ENCODE measurements at places on chromosomes 2 and 18.

GRCh38 chr18:37565101-37565976 is at the start of gene CELF4:
Gene CELF4 (minus strand): TSS chr18:37565798.
- peak; percentile 31 for DNase-seq

DNA sequence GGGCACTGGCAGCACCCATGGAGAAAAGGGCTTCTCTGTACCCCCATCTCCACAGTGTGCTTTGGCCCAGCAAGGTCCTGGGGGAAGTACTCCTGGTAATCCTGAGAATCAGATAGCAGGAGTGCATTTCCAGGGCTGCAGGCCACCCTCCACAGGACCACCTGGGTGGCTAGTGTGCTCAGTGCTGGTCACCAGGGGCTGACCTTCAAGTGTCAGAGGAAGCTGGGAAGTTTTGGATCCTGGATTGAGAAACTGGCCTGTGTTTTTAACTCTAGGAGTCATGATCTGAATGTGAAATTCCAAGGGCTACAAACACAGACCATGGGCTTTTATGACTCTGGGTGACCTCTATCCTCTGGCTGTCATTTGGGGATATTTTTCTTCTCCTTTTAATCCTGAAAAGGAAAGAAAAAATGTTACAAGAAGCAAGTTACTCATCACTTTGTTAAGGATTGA is 9.3 kb downstream of the RHOB start:
- no peak for DNase-seq

- DNase-seq = no peak
Measured at GRCh38 chr2:227132986-227133385, 31.0 kb downstream of the COL4A4 start.

- DNase-seq = no peak
Measured at GRCh38 chr2:157244691-157245090, 12.8 kb upstream of the GALNT5 start.

- peak; percentile 37 for DNase-seq
Measured at GRCh38 chr2:240646176-240646899, 21.1 kb downstream of the GPR35 start.

GRCh38 chr2:181462033-181462432 is 4.8 kb downstream of the ITGA4 start:
- DNase-seq = no peak

DNA sequence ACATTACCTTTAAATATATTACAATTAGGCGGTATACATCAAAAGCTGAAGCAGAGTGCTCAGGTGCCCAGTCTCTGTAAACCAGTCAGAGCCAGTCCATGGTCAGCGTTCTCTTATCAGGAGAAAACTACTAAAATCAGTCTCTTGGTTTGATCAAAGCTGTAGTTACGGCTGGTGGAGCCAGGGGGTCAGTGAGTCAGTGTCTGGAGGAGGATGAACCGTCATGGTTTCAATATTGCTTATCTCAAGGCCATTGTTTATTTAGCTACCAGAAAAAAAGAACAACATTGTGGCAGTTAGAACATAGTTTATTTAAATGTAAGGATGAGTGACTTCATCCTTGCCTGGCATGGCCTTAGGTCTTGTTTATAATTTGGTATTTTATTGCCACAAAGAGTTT is 71.3 kb upstream of the NYAP2 start:
- DNase-seq = no peak

GRCh38 chr18:23330423-23330822 is 122.7 kb upstream of the RIOK3 start:
- peak; percentile 26 for DNase-seq

DNA sequence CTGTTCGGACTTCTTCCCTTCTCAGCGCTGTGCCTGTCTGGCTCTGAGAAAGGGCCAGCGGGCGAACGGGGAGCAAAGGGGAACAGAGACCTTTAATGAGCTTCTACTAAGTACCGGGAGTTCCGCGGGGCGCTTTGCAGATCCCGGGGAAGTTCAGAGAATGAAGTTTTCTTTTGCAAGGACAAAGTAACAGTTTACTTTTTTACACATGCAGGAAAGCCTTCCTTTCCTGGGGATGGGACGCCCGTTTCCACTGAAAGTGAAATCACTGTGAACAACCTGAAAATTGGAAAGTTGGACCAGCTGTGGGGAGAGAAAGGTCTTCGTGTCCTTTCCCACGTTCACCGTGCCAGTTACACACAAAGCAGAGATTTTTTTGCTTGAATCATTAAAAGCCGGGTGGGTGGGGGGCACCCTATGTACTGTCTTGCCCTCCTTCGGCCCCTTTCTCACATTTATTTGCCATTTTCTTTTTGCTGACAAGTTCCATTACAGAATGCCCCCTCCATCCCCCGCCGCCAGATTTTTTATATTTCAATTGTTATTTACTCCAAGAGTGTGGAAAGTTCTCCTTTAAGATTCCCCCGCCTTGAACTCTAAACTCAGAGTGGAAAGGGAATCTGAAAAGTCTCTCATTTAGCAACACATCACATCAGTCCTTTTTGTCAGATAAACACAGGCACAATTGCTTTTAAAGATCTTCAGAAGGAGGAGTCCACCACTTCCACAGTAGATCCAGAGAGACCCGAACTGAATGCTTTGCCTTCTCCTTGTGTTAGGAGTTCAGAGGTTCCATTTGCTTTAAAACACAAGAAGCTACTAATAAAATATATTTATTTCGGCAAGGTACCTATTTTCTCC is 1.1 kb upstream of the FN1 start:
- peak; percentile 41 for DNase-seq

DNA sequence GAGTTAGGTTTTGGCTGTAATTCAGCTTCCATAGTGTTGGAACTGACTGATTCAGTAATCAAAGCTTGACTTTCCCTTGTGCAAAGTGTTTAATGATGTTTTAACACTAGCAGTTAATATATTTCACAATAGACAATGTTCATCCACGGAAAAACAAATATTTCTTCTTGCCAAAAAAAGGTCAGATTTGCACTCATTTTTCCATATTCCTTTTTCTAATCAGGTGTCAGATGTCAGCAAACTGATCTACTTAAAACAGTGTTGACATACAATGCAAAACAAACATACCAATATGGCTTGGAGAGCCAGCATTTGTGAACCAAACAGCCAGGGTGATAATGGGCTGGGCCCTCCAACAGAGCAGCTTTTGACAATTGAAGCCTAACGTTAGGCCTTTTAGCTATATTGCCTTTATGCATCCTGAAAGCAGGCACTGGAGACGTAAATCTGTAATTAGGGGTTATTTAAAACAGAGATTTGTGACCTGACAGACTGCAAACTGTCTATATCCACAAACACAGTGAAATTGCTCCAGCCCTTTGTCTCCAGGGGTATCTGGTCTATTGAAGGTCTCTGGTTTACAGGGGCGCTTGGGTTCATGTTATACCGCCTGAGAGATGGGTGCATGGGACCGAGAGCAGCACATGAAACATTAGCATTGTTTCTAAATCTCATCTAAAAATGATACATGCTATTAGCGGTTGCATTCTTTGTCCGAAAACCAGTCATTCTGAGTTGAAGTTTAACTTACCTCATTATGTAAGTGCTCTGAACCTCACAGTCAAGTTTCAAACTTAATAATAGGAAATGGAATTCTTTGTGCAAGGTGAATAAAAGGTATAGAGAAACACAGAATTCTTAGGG is 7.1 kb upstream of the CDCA7 start:
- DNase-seq = no peak

DNA sequence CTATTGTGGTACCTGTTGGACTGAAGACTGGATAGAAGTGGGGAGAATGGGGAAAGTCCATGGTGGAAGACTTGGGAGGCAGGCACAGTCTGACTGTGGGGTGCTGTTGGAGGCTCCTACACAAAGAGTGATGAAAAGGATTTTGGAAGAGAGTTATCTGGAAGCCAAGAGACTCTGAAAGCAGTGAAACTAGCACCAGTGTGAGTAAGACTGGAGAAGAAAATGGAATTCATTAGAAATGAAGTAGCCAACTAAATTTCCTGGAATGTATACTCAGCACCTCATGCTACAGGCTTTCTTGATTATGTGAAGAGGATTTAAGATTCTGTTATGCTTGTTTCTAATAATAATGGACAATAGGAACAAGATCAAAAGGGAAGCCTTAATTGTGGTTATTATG is 27.7 kb downstream of the ELP2 start:
- DNase-seq = no peak

DNA sequence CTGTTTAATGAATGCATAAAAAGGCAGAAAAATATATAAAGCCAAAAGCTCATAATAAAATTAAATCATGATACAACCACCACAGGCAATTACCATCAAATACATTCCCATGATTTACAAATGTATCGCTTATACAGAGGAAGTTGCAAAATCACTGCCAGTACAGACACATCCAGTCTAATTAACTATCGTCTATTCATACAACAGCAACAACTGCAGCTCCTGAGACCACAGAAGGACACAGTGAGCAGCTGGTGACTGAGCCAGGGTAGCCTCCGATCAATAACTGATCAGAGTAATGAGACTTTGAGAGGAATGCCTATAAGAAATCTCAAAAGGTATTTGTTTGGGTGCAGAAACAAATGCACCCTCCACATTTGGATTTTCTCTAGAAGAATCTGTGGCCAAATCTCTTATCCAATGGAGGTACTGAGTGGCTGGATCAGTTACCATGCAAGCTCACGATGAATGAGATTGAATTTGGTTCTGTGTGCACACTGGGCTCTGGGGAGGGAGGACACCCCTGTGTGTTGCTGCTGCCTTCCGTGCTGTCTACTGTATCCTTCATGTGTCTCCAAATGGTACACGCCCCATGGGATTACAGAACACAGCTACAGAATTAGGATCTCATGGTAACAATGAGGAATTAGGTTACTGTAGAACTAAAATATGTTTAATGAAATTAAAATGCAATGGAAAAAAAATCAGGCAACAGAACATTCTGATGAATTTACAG is 119.6 kb downstream of the MBP start:
- no peak for DNase-seq

GRCh38 chr2:56834686-56835085 is 650.9 kb downstream of the CCDC85A start:
- no peak for DNase-seq

GRCh38 chr18:25231327-25231691 is 120.7 kb downstream of the ZNF521 start:
- DNase-seq = no peak

DNA sequence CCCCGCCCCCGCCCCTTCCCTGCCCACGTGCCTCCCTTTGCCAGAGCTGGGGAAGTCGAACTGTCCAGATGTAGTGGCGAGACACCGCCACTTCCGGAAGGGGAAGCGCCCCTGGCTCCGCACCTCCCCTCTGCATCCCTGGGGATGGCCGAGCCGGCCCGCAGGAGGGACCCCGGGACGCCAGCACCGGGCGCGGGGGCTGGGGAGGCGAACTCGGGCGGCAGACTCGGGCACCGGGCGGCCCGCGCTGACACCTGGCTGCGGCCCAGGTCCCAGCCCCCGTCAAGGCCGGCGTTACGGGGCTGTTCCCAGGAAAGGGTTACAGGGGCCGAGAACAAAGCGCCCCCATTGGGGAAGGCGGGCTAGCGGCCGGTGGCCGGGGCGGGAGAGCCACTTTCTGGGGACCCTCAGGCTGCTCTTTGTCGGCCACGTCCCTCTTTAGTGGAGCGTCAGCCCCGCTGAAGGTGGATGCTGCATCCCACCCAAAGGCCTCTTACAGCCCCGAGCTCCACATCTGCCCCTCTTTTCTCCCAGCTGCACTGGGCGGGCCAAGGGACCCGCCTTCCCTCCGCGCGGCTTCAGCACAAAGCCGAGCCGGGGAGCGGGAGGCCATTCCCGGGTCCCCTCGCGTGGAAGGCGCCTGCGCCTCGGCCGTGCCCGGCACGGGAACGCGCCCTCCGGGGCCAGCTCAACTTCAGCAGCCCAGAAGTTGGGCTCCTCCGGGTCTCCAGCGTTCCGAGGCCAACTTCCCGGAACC is 1.3 kb downstream of the SDC1 start:
- DNase-seq = no peak

DNA sequence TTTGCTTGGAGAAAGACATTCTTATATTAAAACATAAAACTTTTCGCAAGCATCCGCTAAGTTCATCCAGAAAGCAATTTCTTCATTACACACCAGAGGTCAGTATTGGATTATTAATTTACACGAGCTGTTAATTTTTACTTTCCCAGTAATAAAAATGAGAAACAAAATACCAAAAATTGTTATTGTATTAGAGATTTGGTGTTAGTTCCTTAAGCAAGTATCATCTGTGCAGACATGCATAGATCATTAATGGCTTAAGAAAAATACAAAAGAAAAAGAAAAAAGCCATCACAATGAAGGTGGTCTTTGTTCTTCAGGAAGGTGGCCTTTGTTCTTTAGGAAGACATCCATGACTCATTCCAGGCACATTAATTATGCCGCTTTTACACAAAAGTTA is 53.6 kb upstream of the HNMT start:
- DNase-seq = peak; percentile 6

DNA sequence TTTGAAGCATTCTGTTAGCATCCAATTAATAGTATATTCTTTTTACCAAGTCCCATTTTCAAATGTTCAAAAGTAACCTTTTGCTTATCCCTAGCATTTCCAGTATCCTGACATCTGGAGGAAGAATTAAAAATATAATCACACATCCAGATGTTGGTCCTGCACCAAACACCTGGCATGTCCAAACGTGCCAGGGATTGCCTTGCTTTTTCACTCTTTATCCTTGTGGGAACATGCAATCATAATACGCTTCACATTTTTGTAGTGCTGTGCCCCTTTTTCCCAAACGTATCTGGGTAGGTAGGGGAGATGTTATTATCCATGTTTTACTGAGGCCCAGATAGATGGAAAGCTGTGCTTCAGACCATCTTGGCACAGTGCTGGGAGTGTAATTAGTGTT is 133.0 kb downstream of the TPGS2 start:
- DNase-seq = no peak

DNA sequence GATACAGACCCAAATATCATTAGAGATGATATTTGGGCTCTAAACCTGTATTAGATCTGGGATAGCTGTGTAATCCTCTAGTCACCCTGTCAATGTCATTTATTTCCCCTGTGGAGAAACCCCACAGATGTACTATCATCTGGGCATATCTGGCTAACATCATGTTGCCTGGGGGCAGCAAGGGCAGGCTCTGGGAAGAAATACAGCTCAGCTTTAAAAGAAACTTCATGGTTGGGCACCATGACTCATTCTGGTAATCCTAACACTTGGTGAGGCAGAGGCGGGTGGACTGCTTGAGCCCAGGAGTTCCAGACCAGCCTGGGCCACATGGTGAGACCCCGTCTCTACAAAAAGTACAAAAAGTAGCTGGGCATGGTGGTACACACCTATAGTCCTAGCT is 282.5 kb downstream of the SLC8A1 start:
- DNase-seq = no peak

GRCh38 chr2:70746094-70746974 is 21.7 kb downstream of the ADD2 start:
- no peak for DNase-seq

GRCh38 chr2:22634167-22634566 is 750.8 kb upstream of the KLHL29 start:
- DNase-seq = no peak

DNA sequence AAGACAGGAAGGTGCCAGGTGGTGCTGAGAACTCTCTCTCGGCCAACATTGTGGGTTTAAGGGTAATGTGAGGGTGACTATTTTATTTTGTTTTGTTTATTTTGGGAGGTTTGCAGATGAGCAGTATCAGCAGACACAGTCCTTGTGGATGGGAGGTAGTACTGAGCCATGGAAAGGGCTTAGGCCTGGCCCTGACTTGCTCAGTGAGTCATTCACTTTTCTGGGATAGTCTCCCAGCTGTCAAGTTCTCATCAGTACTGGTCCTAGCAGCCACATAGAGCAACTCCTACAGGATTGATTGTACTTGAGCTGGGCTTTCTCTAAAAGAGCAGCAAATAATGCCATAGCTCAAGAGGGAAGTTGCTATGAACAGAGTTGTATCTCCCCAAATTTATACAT is 175.2 kb downstream of the LOXHD1 start:
- no peak for DNase-seq

Measured in GM13976 (cell line).